ENCODE measurements at places on chromosomes 5 and 9. TPM values are rescaled to one million over a fixed set of nuclear protein-coding genes. Genes with fewer than 3 reads are reported as not detected.

SPINK7 gene
- not detected for polyA plus RNA-seq

DNA sequence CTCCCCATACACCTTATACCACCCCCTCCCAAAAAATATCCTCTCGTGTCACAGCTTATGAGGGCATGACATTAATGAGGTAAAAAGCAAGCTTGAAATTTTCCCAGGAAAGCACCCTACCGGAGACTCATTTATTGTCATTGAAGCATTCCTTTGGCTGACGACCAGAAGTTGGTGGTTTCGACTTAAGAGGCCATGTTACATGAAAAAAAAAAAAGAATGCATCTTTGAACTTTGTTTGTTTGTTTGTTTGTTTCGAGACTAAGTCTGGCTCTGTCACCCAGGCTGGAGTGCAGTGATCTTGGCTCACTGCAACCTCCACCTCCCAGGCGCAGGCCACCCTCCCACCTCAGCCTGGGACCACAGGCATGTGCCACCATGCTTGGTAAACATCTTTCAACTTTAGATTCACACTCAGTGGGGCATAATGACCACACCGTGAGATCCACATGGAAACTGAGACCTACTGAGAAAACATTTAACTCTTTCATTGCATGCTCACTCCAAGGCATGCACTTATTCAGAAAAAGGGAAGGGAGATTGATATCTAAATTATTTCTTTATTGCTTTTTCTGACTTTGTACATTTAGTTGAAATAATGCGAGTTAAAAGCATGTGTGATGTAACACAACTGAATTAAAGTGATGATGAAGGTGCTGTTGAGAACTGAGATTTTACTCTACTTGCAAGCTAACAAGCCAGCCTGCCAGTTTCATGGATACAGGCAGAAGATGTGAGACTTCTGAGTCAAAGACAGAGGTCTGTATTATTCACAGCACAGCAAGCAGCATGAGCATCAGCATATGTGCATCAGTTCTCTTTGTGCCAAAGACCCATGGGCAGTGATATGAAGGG is 5.1 kb upstream of the RAB14 start:
- H3K4me3 ChIP-seq, result no peak overlapping the region
- no peaks in the 10 kb centered on the region for H3K4me1 ChIP-seq
- H3K27ac ChIP-seq, result no peak overlapping the region
- DNase-seq, result no peak
- no peaks in the 10 kb centered on the region for H3K27me3 ChIP-seq

DNA sequence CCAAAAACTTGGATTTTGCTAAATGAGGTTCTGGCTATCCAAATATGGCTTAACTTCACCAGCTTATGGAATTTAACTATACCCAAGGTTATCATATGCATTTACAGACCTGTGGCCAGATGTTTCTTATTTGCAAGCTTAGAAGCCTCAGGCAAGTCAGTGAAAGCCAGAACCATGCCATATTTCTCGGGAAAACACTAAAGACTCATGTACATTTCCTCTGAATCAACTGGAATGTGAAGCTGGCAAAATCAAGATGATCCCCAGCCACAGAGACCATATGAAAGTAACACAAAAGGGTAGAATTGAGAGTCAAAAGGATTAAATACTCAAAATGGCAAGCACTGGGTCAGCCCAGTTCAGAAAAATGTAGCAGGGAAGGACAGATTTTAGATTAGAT is 76.4 kb upstream of the SLC1A1 start:
- H3K27ac ChIP-seq, result no peak overlapping the region
- no peak for DNase-seq
- H3K27me3 ChIP-seq, result no peaks in the 10 kb centered on the region
- no peaks in the 10 kb centered on the region for H3K36me3 ChIP-seq

C5orf58 gene
- 266 TPM for polyA plus RNA-seq

CXCL14 gene
- 30.4 TPM for polyA plus RNA-seq

DNA sequence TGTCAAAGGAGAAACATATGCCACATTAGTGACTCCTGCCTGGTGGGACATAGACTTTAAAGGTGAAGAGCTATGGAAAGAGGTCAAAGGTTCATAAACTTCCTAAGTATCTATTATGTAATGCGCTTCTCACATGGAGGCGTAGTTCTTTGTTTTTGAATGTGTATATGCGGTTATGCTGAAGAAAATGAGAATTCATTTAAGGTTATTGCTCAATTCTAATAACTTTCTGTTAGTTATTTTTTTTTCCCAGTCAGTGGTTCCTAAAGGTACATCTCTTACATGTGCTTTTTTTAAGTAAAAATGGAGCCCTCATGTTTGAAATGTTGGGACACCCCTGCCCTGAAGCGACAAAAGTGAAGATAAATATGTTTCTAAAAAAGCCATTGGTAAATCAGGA is 156.2 kb downstream of the SPATA31D1 start:
- H3K27me3 ChIP-seq, result no peaks in the 10 kb centered on the region
- DNase-seq, result no peak
- H3K27ac ChIP-seq, result no peak overlapping the region

IL4 gene
- not detected for polyA plus RNA-seq
